Heart left ventricle (tissue), 16 donors: ENCODE measurements at places on chromosomes 3 and 15.

DNA sequence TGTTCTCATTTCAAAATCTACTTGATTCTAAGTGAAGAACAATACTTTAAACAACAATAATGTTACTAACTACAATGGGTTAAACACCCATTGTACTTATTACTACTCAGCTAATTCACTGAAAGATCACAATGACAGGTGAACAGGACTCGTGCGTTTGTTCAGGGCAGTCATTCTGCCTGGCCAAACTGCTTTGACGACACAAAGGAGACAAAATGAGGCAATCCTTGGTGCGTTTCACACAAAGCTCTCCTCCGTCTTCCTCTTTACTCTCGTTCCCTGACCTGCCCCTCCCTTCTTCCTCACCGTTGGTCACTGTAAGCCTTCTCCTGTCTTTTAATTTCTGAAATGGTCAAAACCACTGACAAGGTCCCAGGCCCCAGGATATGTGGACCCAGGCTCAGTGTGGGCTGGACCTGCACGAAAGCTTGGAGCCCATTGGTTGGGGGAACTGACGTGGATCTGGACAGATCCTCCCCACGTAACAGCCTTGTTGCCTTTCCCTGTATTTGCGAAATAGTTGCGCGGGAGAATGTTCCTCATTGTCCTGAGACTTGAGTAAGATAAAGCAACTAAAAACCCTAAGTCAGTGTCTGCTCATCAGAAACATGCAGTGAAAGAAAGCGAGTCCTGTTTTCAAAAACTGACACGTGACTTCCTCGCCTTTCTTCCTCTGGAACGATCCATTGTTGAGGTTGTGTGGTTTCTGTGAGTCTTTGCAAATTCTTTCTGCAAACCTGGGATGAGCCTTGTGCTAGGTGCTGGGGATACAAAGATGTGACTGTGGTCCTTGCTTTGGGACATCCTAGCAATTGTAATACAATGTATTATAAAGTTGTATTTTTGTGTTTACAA is 147.1 kb upstream of the RGMA start:
- DNase-seq: peak; percentile 52

- no peak for DNase-seq
Observed at GRCh38 chr3:50580683-50581458, 11.5 kb downstream of the HEMK1 start.

DNA sequence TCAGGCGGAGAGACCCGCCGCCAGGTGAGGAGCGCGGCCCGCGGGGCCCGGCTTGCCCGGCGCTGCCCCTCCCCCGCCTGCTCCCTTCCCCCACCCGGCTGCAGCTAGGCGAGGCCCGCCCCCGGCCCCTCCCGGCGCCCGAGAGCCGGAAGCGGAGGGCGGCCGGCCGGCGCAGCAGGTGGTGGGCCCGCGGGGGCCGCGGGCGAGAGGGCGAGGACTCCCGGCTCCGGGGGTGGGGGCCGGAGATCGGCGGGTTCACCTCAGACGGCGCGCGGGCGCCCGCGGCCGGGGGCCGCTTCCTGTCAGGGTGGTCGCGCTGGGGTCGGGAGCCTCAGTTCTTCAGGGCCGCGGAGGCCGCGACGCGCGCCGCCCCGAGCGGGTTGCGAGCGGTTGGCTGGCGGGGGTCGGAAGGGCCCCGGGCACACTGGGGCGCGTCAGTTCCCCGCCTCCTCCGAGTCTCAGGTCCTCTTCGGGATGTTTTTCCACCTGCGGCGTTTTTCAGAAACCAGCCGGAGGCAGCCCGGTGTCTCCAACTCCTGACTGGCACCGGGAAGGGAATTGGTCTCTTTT is 395 bp downstream of the ZFAND6 start:
- peak; percentile 89 for DNase-seq

DNA sequence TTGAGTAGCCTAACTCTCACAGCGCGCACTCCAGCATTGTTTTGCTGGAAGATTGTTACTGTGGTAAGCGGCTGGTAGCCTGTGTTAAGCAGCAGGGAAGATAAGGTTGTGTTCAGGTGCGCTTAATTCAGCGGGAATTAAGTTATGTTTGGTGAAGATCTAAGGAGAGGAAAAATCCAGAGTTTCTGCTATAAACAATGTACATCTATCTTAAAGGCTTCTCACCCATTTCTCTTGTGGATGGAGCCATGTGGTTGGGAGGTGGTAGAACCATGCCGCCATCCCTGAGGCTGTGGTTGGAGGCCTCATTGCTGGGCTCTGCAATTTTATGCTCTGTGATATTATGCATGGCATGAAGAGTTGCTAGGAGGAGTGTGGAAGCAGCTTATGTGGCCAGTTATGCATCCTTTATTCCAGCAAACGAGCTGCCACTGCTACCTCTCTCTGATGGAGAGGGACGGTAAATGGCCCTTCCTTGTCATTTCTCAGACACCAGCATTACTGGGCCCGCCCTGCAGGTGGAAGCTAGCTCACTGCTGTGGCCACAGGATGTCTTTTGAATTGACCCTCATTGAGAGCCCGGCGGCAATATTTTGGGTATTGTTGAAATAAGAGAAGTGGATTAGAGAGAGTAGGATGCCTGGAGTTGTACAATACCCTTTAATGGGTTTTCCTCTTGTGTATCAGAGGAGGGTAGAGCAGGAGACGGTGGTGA is 1.3 kb downstream of the MINAR1 start:
- DNase-seq: no peak

DNA sequence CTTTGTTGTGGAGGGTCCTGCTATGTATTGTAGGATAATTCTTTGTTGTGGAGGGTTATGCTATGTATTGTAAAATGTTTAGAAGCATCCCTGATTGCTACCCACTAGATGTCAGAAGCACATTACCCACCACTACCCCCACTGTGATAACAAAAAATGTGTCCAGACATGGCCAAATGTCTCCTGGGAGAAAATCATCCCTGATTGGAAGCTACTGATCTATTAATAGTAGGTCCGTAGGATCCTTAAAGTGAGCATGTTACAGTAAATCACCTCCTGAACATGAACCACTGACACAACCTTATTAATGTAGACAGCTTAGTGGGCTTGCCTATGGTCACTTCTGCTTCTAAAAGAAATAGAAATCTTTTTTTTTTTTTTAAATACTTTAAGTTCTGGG is 884.6 kb downstream of the AGBL1 start:
- no peak for DNase-seq

- DNase-seq: no peak
Observed at GRCh38 chr3:171028779-171029232, 2.3 kb upstream of the SLC2A2 start.

- no peak for DNase-seq
Observed at GRCh38 chr3:104629038-104629437, 737.7 kb upstream of the ALCAM start.

DNA sequence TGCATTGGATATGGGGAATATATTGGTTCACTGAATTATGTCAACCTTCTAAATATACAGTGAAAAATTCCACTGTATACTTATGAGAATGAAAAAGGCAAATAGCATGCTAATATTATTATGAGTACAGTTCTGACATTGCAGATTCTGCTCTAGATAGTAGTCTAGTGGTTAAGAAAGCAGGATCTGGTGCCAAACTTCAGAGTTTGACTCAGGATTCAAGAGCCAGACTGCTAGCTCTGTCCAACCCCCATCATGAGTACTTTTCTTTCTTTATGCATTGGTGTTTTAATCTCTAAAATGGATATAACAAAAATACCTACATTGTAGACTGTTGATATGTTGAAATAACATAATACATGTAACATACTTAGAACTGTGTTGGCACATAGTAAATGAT is 57.3 kb upstream of the PLSCR4 start:
- DNase-seq: no peak

DNA sequence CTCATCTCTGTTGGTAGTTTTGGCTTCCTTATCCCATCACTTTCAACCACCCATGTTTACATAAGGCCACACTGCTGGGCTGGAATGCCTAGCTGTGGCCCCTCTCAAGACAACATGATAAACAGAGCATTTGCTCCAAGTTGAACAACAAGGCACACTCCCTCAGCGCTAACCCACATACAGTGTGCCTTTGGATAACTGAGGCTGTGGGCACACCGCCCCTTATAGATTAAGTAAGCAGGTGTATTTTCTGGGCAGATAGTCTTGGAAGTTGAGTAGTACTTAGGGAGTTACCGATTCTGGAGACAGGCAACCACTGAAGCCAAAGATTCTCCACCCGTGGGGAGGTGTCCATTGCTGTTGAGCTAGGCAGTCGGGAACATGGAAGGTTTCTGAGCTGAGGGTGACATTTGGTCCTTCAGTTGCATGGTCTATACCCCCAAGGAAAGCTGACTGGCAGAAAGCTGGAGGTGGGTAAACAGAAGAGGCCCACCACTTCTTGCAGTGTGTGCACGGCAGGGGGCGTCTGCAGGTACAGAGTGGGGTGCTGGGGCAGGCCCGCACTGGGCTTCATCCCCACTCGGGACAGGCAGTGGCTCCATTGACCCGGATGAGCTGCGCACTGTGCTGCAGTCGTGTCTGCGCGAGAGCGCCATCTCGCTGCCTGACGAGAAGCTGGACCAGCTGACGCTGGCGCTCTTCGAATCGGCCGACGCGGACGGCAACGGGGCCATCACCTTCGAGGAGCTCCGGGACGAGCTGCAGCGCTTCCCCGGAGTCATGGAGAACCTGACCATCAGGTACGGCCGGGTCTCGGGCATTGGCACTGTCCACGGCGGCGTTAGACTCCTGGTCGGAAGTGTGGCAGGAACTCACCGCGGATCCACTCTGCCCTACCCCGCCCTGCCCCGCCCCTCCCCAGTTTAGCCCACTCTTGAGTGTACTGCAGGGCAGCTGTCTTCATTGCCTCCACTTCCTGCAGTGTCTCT is 16.8 kb downstream of the NOX5 start:
- DNase-seq: peak; percentile 79

GRCh38 chr3:156483426-156483825 is 71.5 kb downstream of the SSR3 start:
- no peak for DNase-seq

DNA sequence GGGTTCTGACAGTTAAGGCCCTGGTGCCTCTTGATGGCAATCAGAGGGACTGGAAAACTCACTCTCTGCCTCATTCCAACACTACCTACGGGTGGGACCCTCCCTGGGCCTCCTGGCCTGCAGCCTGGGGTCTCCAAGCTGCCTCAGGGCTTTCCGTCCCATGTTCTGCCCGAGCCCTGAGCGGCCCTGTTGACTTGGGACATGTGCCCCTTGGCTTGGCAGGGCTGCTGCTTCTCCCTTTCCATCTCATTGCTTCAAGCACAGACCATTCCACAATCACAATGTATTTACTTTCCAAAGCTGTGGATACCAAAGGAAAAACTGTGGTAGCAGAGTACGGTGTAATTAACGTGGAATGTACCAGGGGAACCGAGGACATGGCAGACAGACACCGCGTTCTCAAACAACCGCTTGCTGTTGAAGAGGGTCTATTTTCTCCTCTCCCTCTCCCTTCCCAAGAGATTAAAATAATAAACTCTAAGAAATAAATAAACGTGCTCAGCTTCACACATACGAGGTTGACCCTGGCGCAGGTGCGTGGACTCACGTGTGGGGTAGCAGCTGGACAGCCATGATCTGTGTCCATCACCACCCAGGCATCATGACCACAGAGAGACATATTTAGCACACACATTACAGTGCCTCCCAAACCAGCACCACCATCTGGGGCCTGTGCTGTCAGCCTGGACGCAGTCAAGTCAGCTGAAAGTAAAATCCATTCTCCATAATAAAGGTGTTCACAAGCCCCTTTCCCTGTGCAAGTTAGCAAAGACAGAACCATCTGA is 172.0 kb downstream of the XXYLT1 start:
- peak; percentile 36 for DNase-seq

GRCh38 chr3:51998774-51999173 is 3.1 kb upstream of the RPL29 start:
- no peak for DNase-seq

DNA sequence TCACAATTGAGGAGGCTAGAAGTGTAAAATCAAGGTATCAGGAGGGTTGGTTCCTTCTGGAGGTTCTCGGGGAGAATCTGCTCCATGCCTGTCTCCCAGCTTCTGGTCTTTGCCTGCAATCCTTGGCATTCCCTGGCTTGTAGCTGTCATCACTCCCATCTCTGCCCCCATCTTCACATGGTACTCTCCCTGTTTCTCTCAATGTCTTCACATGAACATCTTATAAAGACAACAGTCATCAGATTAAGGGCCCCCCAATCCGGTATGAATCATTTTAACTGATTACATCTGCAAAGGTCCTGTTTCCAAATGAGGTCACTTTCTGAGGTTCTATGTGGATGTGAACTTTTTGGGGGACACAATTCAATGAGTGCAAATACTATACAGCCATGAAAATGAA is 113.0 kb upstream of the GALNT15 start:
- DNase-seq: no peak
